ENCODE measurements at places on chromosomes 13 and 19.

- no peak for DNase-seq
Observed at GRCh38 chr19:35118268-35119020, 2.8 kb downstream of the FXYD3 start.

DNA sequence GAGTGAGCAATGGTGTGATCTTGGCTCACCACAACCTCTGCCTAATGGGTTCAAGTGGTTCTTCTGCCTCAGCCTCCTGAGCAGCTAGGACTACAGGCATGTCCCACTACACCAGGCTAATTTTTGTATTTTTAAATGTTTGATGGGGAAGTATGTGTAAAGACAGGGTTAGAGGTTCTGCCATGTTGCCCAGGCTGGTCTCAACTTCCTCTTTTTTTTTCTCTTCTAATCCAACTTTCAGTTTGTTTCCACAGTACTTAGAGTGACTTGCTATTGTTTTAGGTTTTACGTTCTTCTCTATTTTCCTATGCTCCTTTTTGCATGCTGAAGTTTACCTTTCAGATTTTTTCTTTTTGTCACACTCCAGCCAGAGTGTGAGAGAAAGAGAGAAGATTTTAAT is 1433.0 kb downstream of the UQCRFS1 start:
- no peak for DNase-seq

DNA sequence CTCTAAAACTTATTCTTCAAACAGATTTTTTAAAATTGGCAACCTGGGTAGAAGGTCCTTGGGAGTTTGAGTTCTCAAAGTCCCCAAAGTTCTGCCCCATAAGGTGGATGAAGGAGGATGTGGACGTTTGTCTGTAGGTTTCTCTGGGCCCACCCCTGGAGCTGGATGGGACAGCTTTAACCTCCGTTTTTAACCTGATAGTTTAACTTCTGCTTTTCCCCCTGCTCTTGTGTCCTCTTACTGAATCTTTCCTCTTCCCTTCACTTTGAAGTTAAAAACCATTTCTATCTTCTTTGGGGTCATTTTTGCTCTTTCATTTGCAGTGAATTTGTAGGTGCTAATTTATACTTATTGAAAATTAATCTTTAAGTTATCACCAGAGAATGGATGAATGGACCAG is 79.1 kb downstream of the ESD start:
- DNase-seq: no peak

DNA sequence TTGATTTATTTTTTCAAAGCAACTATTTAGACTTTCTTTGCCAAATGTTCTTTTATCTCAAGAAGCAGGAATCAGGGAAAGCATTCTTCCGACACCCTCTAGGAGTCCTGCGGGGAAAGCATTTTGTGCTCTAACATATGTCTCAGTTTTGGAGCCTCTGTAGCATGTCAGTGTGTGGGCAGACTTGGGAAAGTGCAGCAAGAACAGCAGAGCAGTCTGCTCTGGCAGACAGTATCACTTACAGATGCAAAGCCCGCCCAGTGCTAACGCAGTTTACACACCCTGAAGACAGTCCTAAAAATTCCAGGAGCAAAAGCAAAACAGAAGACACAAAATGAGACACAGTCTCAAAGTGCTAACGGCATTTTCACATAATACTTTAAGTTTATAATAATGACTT is 393.5 kb downstream of the KLF12 start:
- DNase-seq: no peak

GRCh38 chr19:46913198-46913851 is 52.5 kb downstream of the ARHGAP35 start:
- DNase-seq: no peak

GRCh38 chr19:19447536-19448237 is 42.2 kb downstream of the GATAD2A start:
- peak; percentile 43 for DNase-seq

DNA sequence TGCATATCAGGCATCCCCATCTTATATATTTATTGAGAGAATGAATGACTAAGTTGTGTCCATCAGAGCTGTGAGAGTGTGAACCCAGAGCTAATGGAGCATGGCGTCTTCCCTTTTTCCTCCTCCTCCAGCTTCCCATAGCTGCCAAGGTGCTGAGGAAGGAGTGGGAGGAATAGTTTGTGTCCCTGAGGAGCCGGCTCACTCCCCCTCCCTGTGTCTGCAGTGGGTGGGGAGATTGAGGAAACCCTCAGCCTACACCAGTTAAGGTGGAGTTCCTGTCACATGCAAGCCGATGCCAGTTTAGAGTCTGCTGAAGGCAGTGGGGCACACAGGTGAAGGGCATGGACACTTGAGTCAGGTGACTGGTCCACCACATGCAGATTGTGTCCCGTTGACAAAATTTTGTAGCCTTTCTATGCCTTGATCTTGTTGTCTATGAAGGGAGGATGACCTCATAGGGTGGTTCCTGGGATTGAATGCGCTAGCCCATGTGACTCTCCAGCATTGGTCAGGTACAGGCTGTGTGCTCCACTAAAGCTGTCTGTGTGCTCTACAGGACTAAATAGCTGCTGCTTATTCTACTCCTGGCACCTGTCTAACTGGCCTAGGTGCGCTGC is 47.6 kb upstream of the GPI start:
- DNase-seq: peak; percentile 22

- peak; percentile 41 for DNase-seq
Observed at GRCh38 chr19:9857920-9858746, 23.0 kb downstream of the PIN1 start.

- DNase-seq: no peak
Observed at GRCh38 chr13:44331912-44332851, 41.4 kb upstream of the SERP2 start.

GRCh38 chr13:73449252-73449651 is 390.4 kb downstream of the KLF5 start:
- DNase-seq: no peak

- no peak for DNase-seq
Observed at GRCh38 chr19:8028951-8029491, 23.5 kb upstream of the CCL25 start.

GRCh38 chr13:41621716-41622431 is 164.5 kb downstream of the RGCC start:
- no peak for DNase-seq

GRCh38 chr13:112809332-112810315 is 119.8 kb downstream of the ATP11A start:
- DNase-seq: no peak

DNA sequence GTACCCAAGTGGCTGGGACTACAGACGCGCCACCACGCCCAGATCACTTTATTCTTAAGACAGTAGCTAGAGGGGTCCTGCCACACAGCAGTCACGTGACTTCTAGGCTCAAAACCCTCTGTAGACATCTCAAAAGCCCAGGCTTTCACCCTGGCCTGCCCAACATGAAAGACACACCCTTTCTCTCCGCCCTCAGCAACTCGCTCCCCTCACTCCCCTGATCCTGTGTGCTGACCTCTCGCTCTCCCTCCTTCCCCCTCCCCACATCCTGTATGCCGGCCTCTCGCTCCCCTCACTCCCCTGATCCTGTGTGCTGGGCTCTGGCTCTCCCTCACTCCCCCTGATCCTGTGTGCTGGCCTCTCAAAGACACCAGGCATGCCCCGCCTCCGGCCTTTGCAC is 77.4 kb downstream of the SLC15A1 start:
- DNase-seq: no peak

DNA sequence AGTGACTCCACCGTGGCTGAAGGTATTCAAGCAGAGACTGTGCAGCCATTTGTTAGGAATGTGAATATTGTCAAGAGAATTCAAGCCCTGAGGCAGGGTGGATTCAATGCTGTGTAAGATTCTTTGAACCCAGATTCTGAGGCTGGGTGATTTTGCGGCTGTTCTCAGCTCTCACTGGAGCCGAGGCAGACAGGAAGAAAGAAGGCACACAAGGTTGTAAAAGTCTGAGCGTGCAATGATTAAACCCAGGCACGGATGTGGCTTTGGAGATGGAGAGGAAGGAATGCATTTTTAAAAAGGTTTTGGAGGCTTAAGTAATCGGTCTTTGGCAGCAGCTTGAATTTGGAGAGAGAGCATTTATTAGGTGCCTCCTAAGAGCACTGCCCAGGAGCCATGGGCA is 187.9 kb downstream of the KATNAL1 start:
- DNase-seq: peak; percentile 59

DNA sequence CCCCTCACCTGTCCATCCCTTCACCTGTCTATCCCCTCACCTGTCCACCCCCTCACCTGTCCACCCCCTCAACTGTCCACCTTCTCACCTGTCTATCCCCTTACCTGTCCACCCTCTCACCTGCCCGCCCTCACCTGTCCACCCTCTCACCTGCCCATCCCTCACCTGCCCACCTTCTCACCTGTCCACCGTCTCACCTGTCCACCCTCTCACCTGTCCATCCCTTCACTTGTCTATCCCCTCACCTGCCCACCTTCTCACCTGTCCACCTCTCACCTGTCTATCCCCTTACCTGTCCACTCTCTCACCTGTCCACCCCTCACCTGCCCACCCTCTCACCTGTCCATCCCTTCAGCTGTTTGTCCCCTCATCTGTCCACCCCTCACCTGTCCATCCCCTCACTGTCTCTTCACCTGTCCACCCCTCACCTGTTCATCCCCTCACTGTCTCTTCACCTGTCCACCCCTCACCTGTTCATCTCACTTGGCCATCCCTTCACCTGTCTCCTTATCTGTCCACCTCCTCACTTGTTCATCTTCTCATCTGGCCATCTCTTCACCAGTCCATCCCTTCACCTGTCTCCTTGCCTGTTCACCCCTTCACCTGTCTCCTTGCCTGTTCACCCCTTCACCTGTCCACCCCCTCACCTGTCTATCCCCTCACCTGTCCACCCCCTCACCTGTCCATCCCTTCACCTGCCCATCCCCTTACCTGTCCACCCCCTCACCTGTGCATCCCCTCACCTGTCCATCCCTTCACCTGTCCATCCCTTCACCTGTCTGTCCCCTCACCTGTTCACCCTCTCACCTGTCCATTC is 12.7 kb upstream of the KANK2 start:
- DNase-seq: no peak

DNA sequence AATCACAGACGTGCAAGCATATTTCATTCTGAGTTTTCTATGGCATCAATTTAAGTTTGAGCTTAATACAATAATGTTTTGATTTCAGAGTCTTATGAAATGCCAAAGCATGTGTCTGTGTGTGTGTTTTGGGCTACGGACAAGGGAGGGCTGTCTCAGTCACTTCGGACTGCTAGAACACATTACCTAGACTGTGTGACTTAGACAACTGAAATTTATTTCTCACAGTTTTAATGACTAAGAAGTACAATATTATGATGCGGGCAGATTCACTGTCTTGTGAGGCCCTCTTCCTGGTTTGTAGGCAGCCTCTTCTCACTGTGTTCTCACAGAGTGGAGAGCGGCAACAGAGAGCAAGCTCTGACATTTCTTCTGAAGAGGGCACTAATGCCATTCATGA is 1202.0 kb downstream of the EFNB2 start:
- no peak for DNase-seq

- DNase-seq: peak; percentile 48
Observed at GRCh38 chr19:47863514-47863936, 4.5 kb downstream of the TPRX2 start.

- DNase-seq: no peak
Observed at GRCh38 chr13:27770809-27771208, 21.5 kb upstream of the GSX1 start.

- DNase-seq: no peak
Observed at GRCh38 chr13:18952225-18953016, 229.2 kb downstream of the TUBA3C start.

DNA sequence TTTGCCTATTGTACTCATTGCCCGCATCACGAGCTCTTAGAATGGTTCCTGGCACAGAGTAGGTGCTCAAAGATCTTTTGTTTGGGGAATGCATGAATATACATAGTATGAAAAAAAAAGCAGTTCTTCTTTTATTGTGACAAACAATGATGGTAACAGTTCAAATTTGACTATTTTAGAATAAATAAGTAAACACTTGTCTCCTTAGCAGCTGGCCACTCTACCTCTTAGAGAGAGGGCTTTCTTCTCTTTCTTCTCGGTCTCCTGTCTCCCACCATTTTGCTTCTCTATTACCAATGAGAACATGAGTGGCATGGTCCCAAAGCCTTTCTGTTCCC is 639 bp upstream of the SLAIN1 start:
- peak; percentile 51 for DNase-seq

DNA sequence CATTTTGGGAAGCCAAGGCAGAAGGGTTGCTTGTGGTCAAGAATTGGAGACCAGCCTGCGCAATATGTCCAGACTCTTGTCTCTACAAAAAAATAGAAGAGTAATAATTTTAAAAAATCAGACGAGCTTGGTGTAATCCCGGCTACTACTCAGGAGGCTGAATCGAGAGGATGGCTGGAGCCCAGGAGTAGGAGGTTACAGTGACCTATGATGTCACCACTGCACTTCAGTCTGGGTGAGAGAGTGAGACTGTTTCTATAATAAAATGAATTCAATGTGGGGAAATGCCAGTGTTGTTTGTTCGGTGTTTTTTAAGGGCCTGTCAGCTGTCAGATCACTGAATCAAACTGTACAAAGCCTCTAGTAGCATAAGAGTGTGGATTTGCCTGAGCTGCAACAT is 1.2 kb upstream of the FBXL3 start:
- DNase-seq: no peak

DNA sequence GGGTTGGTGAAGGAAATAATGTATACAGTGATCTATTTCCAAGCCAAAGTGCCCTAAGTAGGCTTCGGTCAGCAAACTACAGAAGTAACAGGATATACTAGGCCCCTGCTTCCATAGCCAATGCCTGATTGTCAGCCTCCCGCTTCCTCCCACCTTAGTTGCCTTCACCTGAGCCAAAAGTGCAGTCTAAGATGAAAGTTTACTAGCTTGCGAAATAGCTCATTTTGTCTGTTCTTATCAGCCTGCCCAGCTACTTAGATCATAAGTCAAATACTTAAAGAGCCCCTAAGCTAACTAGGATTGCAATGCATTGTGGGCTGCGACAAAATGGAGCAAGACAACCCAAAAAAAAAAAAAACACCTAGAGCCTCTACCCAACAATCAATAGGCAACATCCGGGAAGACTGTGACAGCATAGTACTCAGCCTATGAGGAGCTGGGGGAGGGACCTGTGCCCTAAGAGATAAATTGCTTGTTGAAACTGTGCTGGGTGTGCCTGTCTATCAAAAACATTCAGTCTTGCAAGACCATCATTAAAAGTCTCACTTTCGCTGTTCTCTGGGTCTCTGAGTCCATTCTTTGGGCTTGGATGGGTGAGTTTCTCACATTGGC is 454.7 kb upstream of the TSHZ3 start:
- no peak for DNase-seq

GRCh38 chr13:110399801-110400200 is 92.7 kb downstream of the COL4A2 start:
- no peak for DNase-seq

DNA sequence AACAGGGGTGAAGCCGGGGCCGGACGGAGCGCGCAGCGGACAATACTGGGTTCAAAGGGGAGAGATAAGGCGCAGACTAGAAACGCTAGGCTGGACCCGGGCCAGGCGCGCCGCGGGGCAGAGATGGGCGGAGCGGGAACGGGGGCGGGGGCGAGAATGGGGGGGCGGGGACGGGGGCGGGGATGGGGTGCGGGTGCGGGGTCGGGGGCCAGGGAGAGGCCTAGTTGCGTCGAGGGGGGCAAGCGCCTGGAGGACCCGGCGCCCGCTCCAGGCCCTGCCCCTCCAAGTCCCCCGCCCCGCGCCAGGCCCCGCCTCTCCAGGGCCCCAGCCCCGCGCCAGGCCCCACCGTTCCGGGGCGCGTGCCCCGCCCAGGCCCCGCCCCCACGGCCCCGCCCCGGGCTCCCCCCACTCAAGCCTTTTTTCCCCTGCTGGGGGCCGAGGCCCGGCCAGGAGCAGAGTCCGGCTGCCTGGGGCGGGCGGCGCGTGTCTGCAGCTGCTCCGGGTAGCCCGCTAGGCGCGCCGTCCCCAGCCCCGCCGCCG is at the start of gene CERS4:
CERS4 (plus strand) TSS at position 449 of the 540 bp plus-strand sequence. CDS start 41,707 bp downstream, outside the sequence.
- DNase-seq: peak; percentile 91
